ENCODE measurements at places on chromosomes 4 and X. TPM values are rescaled to one million over a fixed set of nuclear protein-coding genes. Genes with fewer than 3 reads are reported as not detected.

Gene CWH43
- not detected for polyA plus RNA-seq

Gene HNRNPDL
- 335 TPM for polyA plus RNA-seq

Gene TMEM35A
- 57.0 TPM for polyA plus RNA-seq

Gene DHX15
- polyA plus RNA-seq, result 126 TPM

Gene ARMCX1
- polyA plus RNA-seq, result 39.2 TPM

Gene GPC3
- 4.9 TPM for polyA plus RNA-seq

Gene SLC2A9
- polyA plus RNA-seq, result not detected

Gene ADGRG2
- not detected for polyA plus RNA-seq

Gene USP51
- 2.5 TPM for polyA plus RNA-seq

Gene PRR32
- polyA plus RNA-seq, result not detected

Gene IL3RA
- not detected for polyA plus RNA-seq

Gene ZNF157
- 0.17 TPM for polyA plus RNA-seq

Gene DCAF12L2
- not detected for polyA plus RNA-seq

Gene CPLX1
- 6.8 TPM for polyA plus RNA-seq

Gene IDH3G
- polyA plus RNA-seq, result 95.3 TPM

Gene DIPK2B
- polyA plus RNA-seq, result not detected

Gene MMRN1
- polyA plus RNA-seq, result not detected

Gene OPRPN
- polyA plus RNA-seq, result not detected

Gene SLITRK2
- polyA plus RNA-seq, result 50.3 TPM

Gene HUWE1
- polyA plus RNA-seq, result 33.8 TPM

Gene ADH7
- not detected for polyA plus RNA-seq

Gene RAI2
- 1.9 TPM for polyA plus RNA-seq

Gene CT83
- polyA plus RNA-seq, result not detected

Gene YY2
- polyA plus RNA-seq, result 2.7 TPM

Gene SLAIN2
- polyA plus RNA-seq, result 14.9 TPM

Gene PDCL2
- polyA plus RNA-seq, result not detected

Gene XG
- polyA plus RNA-seq, result not detected

Gene ABLIM2
- 34.8 TPM for polyA plus RNA-seq

Gene FABP2
- polyA plus RNA-seq, result 0.38 TPM

Gene KCNE5
- polyA plus RNA-seq, result 0.50 TPM

Gene ZNF141
- 6.5 TPM for polyA plus RNA-seq

Gene GATA1
- not detected for polyA plus RNA-seq

Gene FDCSP
- polyA plus RNA-seq, result not detected

Gene MED28
- 46.1 TPM for polyA plus RNA-seq
